Ovary (tissue), 10 donors: ENCODE measurements at places on chromosomes 5 and 9. TPM values are rescaled to one million over a fixed set of nuclear protein-coding genes. Genes with fewer than 3 reads are reported as not detected.

Gene AQP7
- total RNA-seq: 1.7 TPM

Gene BTNL9
- total RNA-seq: 0.76 TPM

Gene SPAAR
- 1.7 TPM for total RNA-seq

Gene EQTN
- total RNA-seq: 0.23 TPM

Gene IGFBPL1
- total RNA-seq: not detected

Gene SPINK13
- total RNA-seq: not detected

Gene HTR1A
- not detected for total RNA-seq

Gene SHLD3
- total RNA-seq: 3.3 TPM

- DNase-seq: peak; percentile 10
Observed at GRCh38 chr5:179241764-179242370, 103.4 kb downstream of the ADAMTS2 start.

DNA sequence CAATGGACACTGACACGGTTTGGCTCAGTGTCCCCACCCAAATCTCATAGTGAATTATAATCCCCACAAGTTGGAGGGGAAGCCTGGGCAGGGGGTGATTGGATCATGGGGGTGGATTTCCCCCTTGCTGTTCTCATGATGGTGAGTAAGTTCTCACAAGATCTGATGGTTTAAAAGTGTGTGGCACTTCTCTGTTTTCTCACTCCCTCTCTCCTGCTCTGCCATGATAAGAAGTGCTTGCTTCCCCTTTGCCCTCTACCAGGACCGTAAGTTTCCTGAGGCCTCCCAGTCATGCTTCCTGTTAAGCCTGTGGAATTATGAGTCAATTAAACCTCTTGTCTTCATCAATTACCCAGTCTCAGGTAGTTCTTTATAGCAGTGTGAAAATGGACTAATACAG is 115.8 kb upstream of the KIF2A start:
- DNase-seq: no peak

GRCh38 chr5:164868761-164869160 is 1363.3 kb downstream of the MAT2B start:
- no peak for DNase-seq

- no peak for DNase-seq
Observed at GRCh38 chr5:78234804-78235203, 59.7 kb downstream of the AP3B1 start.

- DNase-seq: no peak
Observed at GRCh38 chr9:78958892-78959291, 612.9 kb upstream of the TLE4 start.

GRCh38 chr5:33894566-33894965 is 2.8 kb upstream of the ADAMTS12 start:
- DNase-seq: no peak

GRCh38 chr9:101516655-101517054 is 17.0 kb upstream of the RNF20 start:
- DNase-seq: no peak

DNA sequence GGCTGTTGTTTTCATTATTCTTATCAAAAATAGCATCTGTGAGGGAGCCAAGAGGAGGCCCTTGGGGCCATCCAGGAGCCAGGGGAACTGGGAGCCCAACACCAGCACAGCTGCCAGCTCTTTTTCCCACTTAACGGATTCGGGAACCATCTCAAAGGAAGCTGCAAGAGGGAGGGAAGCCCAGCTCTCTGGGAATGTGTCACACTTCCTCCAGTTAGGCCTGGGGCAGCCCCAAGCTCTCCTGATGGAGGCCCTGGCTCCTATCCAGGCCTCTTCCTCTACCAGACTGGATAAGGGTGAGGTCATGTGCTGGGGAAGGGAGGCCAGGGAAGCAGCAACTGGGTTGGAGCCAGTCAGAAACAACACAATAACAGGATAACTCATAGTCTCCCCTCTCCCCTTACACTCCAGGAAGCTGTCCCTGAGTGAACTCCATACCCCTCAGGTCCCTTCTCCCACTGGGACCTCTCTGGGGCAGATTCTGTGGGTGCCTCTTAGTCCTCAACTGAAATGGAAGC is 12.7 kb downstream of the CSF2 start:
- peak; percentile 29 for DNase-seq
